ENCODE measurements at places on chromosomes 13 and 19. TPM values are rescaled to one million over a fixed set of nuclear protein-coding genes. Genes with fewer than 3 reads are reported as not detected.

- DNase-seq: no peak
Observed at GRCh38 chr13:97849305-97849704, 104.2 kb upstream of the IPO5 start.

DNA sequence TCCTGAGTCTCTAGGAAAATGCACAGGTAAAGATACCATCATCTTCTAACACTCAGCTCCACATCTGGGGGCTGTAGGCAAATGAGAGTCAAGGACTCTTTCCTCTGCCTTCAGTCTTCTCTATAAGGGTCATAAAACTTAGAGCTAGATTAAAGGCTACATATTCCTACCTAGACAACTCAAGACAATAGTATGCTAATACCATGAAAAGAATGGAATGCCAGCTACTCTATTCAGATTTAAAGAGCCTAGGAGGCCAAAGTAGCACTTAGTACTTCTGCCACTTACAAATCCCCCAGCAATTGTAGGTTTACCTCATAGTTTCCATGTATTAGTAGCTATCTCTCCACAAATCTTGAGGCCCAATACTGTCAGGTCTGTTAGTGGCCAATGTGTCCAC, 453.0 kb downstream of the SLITRK5 start:
- no peak for DNase-seq

GRCh38 chr13:73781384-73781783, 352.8 kb downstream of the KLF12 start:
- no peak for DNase-seq

GRCh38 chr13:45162194-45162593, 38.7 kb downstream of the KCTD4 start:
- DNase-seq: no peak

RXFP2 gene
- not detected for total RNA-seq

B3GNT3 gene
- not detected for total RNA-seq

Measured in naive thymus-derived CD8-positive, alpha-beta T cell (primary cell).